ENCODE measurements at places on chromosomes 6 and 20. TPM values are rescaled to one million over a fixed set of nuclear protein-coding genes. Genes with fewer than 3 reads are reported as not detected.

The FAM217A gene
- 1.3 TPM for total RNA-seq

The PDCD2 gene
- total RNA-seq = 35.7 TPM

The HUS1B gene
- 0.59 TPM for total RNA-seq

DNA sequence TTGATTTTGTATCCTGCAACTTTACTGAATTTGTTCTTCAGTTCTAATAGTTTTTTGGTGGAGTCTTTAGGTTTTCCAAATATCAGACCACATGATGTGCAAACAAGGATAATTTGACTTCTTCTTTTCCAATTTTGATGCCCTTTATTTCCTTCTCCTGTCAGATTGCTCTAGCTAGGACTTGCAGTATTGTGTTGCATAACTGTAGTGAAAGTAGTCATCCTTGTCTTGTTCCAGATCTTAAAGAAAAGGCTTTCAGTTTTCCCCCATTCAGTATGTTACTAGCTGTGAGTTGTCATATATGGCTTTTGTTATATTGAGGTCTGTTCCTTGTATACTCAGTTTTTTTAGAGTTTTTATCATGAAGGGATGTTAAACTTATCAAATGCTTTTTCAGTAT lies 4.6 kb downstream of the MICB start:
- no peaks in the 10 kb centered on the region for H3K27me3 ChIP-seq
- no peaks in the 10 kb centered on the region for H3K36me3 ChIP-seq
- no peak overlapping the region for H3K4me3 ChIP-seq

DNA sequence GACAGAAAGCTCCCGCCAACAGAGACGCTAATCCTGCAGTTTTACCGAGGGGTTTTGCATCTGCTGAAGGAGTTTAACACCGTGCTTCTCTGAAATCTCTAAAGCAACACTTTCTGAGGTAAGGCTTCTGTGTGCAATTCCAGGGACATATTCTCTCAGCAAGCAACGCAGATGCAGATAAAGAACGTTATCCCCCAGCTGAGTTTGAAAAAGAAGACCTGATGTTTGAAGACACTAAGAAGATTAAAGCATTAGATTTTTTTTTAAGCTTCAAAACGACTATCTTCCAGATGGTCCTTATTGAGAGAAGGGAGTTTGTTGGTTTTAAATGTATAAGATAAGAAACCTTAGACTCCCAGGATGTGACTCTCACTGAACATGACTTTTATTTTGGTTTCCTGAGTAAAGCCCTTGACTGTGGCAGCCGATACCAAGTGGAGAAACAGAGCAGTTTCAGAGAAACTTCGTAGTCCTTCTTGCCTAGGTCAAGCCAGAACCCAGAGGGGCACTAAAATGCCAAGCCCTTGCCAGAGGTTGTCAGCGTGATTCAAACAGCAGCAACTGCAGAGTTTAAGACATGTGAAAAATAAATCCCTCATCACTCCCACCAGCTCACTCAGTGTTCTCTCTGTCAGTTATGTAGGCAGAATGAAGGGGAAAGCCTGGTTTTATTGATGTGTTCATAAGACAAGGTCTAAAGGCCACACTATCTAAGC lies 353.3 kb upstream of the CNR1 start:
- H3K4me1 ChIP-seq = no peaks in the 10 kb centered on the region
- H3K27me3 ChIP-seq = no peaks in the 10 kb centered on the region
- H3K27ac ChIP-seq = no peak overlapping the region
- no peaks in the 10 kb centered on the region for H3K36me3 ChIP-seq

GRCh38 chr20:24745206-24745605 lies 203.9 kb upstream of the CST7 start:
- no peak for DNase-seq
- H3K36me3 ChIP-seq = no peaks in the 10 kb centered on the region
- H3K27ac ChIP-seq = no peak overlapping the region
- H3K27me3 ChIP-seq = no peaks in the 10 kb centered on the region
- peaks cover 13% of the 10 kb centered on the region for H3K4me1 ChIP-seq

- no peaks in the 10 kb centered on the region for H3K27me3 ChIP-seq
- H3K27ac ChIP-seq = no peak overlapping the region
- no peak overlapping the region for H3K4me3 ChIP-seq
- DNase-seq = no peak
- no peaks in the 10 kb centered on the region for H3K36me3 ChIP-seq
Measured at GRCh38 chr6:6314596-6314995, 5.9 kb downstream of the F13A1 start.

GRCh38 chr6:139390447-139390846 lies 16.0 kb upstream of the CITED2 start:
- DNase-seq = no peak
- H3K36me3 ChIP-seq = no peaks in the 10 kb centered on the region
- no peak overlapping the region for H3K4me3 ChIP-seq
- H3K27ac ChIP-seq = no peak overlapping the region
- H3K27me3 ChIP-seq = no peaks in the 10 kb centered on the region

The LTB gene
- total RNA-seq = 0.74 TPM

DNA sequence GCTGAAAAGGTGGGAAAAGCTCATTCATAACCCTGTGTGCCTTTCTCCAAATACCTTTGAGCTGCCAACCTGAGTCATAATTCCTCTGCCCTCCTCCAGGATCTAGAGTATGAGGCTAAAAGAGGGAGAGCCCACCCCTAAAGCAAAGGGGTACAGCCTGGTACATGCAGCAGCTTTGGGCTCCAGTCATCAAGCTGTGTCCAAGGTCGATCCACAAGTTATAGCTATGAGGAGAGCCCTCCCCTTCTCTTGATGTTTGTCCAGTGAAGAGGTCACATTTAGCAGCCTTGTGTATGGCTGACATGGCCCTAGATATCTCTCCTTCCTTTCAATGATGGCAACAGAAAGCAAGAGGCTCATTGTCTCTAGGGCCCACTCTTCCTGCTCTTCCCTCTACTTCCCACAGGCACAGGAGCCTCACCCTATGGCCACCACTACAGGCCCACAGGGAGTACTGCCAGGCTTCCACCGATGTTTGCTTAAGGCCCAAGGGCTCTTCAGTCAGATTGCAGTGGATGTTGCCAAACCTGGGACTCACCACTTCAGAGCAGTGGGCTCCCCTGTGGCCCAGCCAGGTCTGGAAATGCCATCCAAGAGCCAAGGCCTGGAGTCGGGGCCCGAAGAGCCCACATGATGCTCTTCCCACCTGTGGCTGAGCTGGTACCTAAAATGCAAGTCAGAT lies 176.8 kb downstream of the CD83 start:
- no peaks in the 10 kb centered on the region for H3K36me3 ChIP-seq
- no peak overlapping the region for H3K4me3 ChIP-seq
- no peaks in the 10 kb centered on the region for H3K27me3 ChIP-seq
- no peak overlapping the region for H3K27ac ChIP-seq

The RAB23 gene
- total RNA-seq = 0.82 TPM

DNA sequence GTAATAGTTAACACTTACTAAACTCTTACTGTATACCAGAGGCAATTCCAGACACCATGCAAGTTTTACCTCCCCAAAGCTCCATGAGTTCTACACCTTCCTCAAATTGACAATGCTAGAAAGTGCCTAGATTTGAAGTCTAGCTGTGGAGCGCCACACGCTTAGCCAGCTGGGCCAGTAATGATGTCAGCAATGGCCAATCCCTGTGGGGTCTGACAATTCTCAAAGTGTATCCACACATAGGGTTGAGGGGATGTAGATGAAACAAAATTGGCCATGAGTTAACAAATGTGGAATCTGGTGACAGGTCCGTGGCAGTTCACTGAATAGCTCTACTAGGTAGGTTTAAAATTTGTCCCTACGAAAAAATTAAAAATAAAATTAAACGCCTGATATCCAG lies 1.3 kb downstream of the ZNF343 start:
- no peak overlapping the region for H3K27ac ChIP-seq
- H3K36me3 ChIP-seq = no peaks in the 10 kb centered on the region
- no peak for DNase-seq
- H3K4me3 ChIP-seq = no peak overlapping the region

The SLC52A3 gene
- 1.1 TPM for total RNA-seq

DNA sequence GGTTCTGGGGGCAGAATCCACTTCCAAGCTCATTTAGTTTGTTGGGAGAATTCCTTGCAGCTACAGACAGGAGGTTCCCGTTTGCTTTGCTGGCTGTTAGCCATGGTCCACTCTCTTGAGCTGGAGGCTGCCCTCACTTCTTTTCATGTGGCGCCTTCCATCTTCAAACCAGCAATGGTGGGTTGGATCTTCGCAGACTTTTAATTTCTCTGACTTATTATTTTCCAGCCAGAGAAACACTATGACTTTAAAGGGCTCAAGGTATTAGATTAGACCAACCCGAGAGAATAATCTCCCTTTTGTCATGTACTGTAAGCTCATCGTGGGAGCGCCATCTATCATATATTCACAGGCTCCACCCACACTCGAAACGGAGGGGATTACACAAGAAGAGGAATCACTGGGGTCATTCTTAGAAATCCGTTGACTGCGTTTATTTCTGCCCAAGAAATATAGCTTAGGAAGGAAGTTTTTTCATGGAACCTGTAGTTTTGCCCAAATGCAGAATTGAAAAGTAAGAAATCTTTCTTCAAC lies 38.9 kb downstream of the SAMD5 start:
- no peaks in the 10 kb centered on the region for H3K36me3 ChIP-seq
- no peaks in the 10 kb centered on the region for H3K27me3 ChIP-seq
- no peaks in the 10 kb centered on the region for H3K4me1 ChIP-seq
- DNase-seq = no peak
- no peak overlapping the region for H3K4me3 ChIP-seq
- H3K27ac ChIP-seq = no peak overlapping the region

The CDSN gene
- total RNA-seq = not detected

GRCh38 chr6:122381494-122382265 lies 17.8 kb upstream of the HSF2 start:
- no peak overlapping the region for H3K27ac ChIP-seq
- H3K4me1 ChIP-seq = no peaks in the 10 kb centered on the region
- peak; percentile 43 for DNase-seq
- no peak overlapping the region for H3K4me3 ChIP-seq

DNA sequence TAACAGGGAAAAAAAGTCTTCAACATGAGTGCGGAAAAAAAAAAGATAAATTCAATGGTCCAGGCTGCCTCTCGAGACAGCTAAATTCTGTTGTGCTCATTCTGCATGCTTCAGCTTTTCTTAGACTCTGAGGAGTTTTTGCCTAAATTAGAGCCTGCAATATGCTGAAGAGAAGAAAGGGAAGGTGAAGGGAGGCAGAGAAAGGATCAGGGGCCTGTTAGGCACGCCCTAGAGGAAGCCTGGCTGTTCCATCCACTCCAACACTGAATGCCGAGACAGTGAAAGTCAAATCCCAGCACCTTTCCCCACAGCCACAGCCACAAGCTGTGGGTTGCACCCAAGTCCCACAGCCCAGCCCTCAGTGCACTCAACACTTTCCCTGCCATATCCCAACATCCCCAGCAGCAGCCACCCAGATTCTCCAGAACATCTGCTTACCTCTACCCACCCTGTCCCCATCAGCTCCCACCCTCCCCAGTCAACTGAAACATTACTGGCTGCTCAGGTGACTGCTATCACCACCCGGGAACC lies 37.3 kb downstream of the PREX1 start:
- no peaks in the 10 kb centered on the region for H3K36me3 ChIP-seq
- DNase-seq = no peak
- H3K4me1 ChIP-seq = peaks cover 17% of the 10 kb centered on the region
- H3K27me3 ChIP-seq = no peaks in the 10 kb centered on the region
- no peak overlapping the region for H3K27ac ChIP-seq
- no peak overlapping the region for H3K4me3 ChIP-seq

DNA sequence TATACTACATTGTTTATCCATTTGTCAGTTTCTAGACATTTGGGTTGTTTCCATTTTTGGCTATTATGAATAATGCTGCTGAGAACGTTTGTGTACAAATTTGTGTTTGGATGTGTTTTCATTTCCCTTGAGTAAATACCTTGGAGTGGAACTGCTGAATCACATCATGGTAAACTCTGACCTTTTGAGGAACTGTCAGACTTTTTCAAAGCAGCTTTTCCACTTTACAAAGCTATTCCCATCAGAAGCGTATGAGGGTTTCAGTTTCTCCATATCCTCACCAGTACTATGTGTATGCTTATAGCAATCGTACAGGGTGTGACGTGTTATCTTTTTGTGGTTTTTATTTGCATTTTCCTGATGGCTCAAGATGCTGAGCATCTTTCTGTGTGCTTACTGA lies 103.7 kb downstream of the MYO6 start:
- H3K4me3 ChIP-seq = no peak overlapping the region
- peak overlapping the region; percentile 87 for H3K27ac ChIP-seq
- H3K4me1 ChIP-seq = peaks cover 73% of the 10 kb centered on the region
- DNase-seq = no peak
- H3K36me3 ChIP-seq = no peaks in the 10 kb centered on the region
- H3K27me3 ChIP-seq = no peaks in the 10 kb centered on the region

DNA sequence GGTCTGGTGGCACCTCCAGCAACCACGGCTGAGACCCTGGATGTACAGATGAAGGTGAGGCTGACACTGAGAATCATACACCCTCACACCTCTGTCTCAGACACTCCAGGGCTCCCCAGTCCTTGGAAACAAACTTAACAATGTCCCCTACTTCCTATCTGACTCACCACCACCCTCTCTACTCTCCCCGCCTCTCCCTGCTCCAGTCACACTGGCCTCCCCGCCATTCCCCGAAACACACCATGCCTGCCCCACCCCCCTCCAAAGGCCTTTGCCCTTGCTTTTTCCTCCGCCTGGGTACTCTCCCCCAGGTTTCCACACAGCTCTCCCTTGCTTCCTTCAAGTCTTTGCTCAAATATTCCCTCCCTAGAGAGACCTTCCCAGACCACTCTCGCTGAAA lies 16.3 kb downstream of the BPI start:
- H3K4me1 ChIP-seq = no peaks in the 10 kb centered on the region
- no peaks in the 10 kb centered on the region for H3K27me3 ChIP-seq
- no peaks in the 10 kb centered on the region for H3K36me3 ChIP-seq
- no peak overlapping the region for H3K4me3 ChIP-seq
- H3K27ac ChIP-seq = no peak overlapping the region

GRCh38 chr6:251920-252319 lies 40.4 kb upstream of the DUSP22 start:
- H3K27ac ChIP-seq = no peak overlapping the region
- H3K4me3 ChIP-seq = no peak overlapping the region
- no peak for DNase-seq

GRCh38 chr20:37989601-37990295 lies 43.5 kb downstream of the TTI1 start:
- peak overlapping the region; percentile 1 for H3K27ac ChIP-seq
- DNase-seq = no peak
- no peak overlapping the region for H3K4me3 ChIP-seq
- H3K27me3 ChIP-seq = no peaks in the 10 kb centered on the region
- H3K4me1 ChIP-seq = no peaks in the 10 kb centered on the region
- no peaks in the 10 kb centered on the region for H3K36me3 ChIP-seq

GRCh38 chr6:44463728-44464450 lies 76.4 kb downstream of the CDC5L start:
- no peaks in the 10 kb centered on the region for H3K4me1 ChIP-seq
- no peak overlapping the region for H3K4me3 ChIP-seq
- no peak overlapping the region for H3K27ac ChIP-seq
- H3K36me3 ChIP-seq = no peaks in the 10 kb centered on the region
- H3K27me3 ChIP-seq = no peaks in the 10 kb centered on the region

The MATN4 gene
- total RNA-seq = 3.5 TPM

GRCh38 chr6:51536728-51537127 lies 550.7 kb downstream of the PKHD1 start:
- no peaks in the 10 kb centered on the region for H3K36me3 ChIP-seq
- H3K4me1 ChIP-seq = no peaks in the 10 kb centered on the region
- no peak overlapping the region for H3K4me3 ChIP-seq
- no peak overlapping the region for H3K27ac ChIP-seq
- peaks cover 7% of the 10 kb centered on the region for H3K27me3 ChIP-seq
- DNase-seq = no peak

- DNase-seq = no peak
- H3K36me3 ChIP-seq = no peaks in the 10 kb centered on the region
- H3K4me1 ChIP-seq = peaks cover 11% of the 10 kb centered on the region
Measured at GRCh38 chr6:12289365-12289919, 719 bp upstream of the EDN1 start.

The ZSWIM3 gene
- total RNA-seq = 2.0 TPM

GRCh38 chr20:8656335-8656734 lies 412.6 kb upstream of the PLCB4 start:
- H3K27ac ChIP-seq = no peak overlapping the region
- H3K4me3 ChIP-seq = no peak overlapping the region

All from pancreas (tissue), 10 donors.